ENCODE measurements at places on chromosomes 11 and 22.

GRCh38 chr11:128779036-128779435 lies 85.2 kb downstream of the FLI1 start:
- DNase-seq: no peak

DNA sequence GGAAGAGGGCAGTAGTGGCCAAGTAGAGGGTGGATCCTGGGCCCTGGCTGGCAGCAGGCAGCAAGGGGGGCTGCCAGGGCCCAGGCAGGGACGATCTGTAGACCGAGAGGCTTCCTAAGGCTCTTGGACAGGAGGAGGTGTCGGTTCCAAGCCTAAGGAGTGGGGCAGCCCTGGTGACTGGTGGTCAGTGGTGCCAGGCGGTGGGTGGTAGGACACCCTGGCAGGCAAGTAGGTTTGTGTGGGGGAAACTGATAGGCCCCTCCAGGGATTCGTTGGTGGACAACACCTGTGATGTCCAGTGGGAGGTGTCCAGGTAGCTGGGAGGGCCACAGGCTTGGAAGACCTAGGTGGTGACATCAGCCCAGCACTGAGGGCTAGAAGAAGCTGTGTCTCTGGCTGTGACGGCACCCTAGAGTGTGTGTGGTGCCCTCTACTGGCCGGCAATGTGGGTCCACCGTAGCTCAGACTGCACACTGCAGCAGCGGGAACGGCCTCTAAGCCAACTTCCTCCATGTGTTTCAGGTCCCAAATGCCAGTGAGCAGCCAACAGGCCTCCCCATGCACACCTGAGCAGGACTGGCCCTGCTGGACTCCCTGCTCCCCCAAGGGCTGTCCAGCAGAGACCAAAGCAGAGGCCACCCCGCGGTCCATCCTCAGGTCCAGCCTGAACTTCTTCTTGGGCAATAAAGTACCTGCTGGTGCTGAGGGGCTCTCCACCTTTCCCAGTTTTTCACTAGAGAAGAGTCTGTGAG lies 9.4 kb upstream of the SAMM50 start:
- peak; percentile 36 for DNase-seq

GRCh38 chr22:29023172-29023796 lies 38.3 kb downstream of the C22orf31 start:
- DNase-seq: no peak

DNA sequence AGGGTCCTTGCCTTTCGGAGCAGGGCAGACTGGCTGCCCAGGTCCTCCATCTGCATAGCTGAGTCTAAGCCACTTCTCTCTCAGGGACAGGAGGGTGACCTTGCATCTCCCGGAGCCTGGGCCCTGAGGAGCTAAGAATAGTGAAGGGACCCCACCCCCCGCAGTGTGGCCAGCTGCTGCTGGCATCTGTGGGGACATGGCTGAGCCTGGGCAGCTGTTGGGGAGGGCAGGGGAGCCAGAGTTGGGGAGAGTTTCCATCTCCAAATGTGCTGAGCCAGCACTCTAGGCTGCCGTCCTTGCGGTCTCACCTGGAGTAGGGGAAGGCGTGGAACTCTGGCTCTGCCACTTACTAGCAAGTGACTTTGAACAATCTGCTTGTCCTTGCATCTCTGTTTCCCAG lies 34.8 kb upstream of the SHISAL1 start:
- DNase-seq: no peak

DNA sequence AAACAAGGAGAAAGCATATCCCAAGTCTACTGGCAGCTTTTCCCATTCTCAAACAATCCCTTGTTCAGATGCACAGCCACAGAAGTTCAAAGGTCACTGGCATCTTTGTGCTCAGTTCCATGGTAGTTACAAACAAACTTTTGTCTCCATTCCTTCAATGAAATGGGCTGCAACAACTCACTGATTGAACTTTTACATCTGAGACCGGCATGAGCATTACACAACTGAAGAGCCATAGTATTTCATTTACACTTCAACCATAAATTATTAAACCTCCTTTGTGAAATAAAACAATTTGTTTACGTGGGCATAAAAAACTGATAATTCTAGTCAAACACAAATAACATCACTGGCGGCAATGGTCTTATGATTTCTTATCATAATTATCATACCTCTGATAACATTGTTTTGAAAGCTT lies 67.8 kb upstream of the ARHGAP32 start:
- DNase-seq: no peak

DNA sequence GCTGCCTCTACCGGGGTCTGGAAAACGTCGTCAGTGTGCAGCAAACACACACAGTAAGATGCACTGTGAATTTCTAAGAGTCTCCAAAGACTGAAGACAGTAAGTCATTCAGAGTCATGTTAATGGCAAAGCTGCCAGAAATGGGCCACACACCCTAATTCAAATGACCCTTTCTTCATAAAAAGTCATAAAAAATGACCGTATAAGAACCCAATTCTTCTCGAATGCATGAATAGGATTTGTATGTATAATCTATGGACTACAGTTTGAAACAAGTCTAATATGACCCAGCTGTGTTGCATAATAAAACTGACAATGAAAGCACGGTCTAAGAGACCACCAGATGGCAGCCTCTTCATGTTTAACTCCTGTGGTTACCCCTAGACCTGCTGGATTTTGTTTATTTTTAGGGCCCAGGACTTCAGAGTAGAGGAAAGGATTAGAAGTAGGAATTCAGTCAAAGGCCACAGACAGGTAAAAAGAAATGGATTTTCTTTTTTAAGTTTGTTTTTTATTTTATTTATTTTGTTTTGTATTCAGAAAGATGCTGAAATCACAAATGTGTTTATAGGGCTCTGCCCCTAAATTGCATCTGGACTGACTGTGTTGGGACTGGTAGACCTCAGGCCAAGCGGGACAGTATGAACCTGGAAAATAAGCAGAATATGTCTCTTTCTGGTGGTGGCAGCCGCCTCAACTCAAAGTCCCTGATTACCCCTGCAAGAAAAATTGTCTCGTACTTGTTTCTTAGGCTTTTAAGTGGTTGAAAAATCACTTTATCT lies 32.1 kb upstream of the SLC5A12 start:
- peak; percentile 55 for DNase-seq

DNA sequence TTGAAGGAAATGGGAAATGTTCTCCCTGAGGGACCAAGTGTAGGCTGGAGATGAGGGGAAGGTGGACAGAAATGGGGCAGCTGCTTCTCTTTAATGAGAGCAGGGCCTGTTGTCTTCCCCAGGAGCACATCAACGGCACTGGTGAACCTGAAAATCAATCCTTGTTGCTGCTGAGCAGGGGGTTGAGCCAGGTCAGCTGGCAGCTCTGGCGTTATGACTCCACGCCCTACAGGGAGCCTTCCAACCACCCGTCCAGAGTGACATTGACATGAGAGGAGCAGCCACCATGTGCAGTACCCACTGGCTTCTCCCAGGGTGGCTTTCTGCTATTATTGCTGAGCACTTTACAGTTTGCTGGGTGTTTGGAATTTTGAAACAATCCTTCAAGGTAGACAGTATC lies 116.9 kb upstream of the LDLRAD3 start:
- DNase-seq: no peak

DNA sequence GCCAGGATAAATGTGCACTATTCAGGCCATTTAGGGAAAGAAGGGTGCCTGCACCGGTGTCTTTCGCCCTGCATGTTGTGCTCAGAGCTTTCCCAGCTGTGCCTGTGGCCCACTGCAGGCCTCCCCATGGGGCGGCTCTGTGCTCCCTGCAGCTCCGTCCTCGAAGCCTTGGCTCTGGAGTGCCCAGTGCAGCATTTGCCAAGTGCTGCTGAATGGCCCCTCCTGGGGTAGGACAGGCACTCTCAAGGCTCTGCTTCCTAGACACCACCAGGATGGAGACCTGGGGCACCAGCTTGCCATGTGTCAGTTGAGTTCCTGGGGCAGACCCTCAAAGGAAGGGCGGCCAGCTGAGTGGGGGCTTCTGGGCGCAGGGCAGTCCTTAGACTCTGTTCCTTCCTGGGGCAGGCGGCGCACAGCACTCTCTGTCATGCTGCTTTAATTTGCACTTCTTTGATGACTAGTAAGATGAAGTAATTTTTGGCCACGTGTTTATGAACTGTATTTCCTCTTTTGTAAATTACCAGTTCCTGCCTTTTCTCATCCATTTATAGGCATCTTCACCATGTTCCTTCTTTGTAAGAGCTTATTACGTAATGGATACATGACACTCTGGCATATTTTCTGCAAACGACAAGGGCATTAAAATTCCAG lies 32.1 kb upstream of the GNB1L start:
- no peak for DNase-seq

DNA sequence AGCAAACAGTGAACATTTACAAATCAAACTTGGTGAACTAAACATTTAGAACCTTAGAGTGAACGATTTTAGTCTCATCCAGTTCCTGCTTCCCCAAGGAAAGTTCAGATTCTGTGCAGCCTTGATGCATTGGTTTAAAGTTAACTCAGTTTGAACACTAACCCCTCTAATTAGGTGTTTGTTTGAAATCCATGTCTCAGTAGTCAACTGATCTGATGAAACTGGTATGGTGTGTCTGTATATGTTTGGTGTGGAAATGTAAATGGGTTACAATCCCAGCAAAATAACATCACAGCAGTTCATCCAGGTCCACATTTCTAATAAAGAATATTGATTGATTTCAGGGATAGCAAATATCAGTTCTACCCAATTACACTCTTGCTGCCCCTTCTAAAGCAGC lies 532.0 kb downstream of the NTM start:
- no peak for DNase-seq

GRCh38 chr11:100467821-100468508 lies 219.1 kb upstream of the ARHGAP42 start:
- no peak for DNase-seq

GRCh38 chr11:34464591-34465051 lies 25.9 kb downstream of the CAT start:
- DNase-seq: no peak

DNA sequence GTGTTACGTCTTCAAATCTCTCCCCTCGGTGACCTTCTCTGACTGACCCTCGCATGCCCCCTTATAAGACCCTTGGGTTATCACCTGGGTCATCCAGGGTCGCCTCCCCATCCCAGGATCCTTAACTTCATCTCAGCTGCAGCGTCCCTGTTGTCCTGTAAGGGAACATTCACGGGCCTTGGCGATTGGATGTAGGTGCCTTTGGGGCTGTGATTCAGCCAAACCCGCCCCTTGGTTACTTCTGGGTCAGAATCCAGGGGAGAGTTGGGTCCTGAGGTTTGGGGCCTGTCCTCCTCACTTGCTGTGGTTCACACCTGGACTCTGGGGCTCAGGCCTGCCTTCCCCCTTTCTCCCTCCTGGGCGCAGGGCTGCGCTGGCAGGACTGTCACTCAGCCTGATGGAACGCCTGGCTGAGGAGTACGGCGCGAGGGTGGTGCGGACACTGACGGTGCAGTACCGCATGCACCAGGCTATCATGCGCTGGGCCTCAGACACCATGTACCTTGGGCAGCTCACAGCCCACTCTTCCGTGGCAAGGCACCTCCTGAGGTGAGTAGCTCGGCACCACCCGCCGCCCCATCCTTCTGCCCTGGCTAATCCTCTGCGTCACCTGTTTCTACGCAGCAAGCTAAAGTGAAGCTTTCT lies 29.4 kb downstream of the IGHMBP2 start:
- no peak for DNase-seq
